Karpas-422 (cell line): ENCODE measurements at places on chromosomes 7 and 10. TPM values are rescaled to one million over a fixed set of nuclear protein-coding genes. Genes with fewer than 3 reads are reported as not detected.

The SPDYE6 gene
- not detected in 2 replicates for total RNA-seq

The FAM25C gene
- not detected in 2 replicates for total RNA-seq

The SAMD9L gene
- 14.8 and 26.4 TPM in 2 replicates for total RNA-seq

DNA sequence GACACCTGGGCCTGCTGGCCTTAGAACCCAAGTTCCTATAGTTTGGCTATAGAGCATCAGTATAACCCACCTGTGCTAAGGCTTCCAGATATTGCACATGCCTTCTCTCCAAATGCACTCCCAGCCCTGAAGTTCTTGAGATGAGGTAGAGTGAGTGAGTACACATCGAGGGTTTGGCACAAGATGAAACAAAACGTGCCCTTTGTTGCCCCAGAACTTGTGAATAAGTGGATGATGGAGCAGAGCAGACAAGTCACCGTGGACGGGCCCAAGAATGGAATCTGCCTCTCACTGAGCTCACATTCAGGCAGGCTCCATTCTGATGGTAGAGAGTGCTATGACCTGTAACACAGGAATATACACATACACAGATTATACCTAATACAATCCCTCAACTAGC lies 73.0 kb upstream of the STK17A start:
- no peak for DNase-seq

DNA sequence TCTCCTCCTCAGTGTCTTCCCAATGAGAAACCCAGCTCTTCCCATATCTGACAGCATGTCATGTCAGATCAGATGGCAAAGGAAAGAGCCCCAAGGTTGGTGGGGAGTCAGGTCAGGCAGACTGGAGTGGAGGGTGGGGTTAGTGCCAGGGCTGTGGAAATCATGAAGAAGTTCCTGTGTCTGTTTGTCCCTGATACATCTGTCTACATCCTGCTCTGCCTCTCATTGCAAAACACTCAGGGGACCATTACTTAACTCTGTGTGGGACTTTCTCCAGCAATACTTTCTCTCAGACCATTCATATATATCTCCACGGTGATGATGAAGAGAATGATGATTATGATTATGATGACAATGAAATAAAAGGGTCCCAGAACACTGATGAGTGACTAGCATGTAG lies 3.3 kb downstream of the PRRT4 start:
- no peak for DNase-seq

DNA sequence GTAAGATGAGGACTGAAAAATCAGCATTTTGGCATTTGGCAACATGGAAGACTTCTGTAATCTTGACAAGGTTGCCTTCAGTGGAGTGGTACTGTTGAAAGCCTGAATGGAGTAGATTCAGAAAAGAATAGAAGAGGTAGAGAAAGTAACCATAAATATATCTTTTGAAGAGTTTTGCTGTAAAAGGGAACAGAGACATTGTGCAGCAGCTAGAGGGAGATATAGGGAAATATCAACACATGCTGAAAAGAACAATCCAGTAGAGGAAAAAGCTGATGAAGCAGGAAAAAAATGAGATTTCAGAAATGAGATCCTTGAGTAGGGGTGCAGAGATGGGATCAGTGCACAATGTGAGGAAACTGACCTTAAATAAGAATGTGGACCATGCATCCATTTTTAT lies 60.0 kb downstream of the RAPGEF5 start:
- DNase-seq = no peak
